T-helper 1 cell (primary cell): ENCODE measurements at places on chromosomes 2 and 18.

DNA sequence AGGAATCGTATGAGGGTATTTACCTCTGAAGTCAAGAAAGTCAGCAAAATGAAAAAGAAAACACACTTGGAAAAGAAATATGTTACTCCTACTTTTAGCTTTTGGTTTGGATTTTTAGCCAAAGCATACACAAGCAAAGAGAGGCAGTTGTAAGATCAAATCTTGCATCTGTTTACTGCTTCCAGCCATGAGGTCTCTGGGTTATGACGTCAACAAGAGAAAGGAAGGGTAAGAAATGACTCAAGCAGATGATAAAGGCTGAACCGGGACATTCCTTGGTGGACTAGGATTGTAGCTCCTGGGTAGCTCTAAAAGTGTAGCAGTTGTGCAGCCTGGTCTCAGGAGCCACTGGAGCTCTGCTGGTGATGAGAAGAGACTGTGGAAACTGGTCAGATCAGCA is 16.8 kb downstream of the CTNNA2 start:
- DNase-seq: no peak

DNA sequence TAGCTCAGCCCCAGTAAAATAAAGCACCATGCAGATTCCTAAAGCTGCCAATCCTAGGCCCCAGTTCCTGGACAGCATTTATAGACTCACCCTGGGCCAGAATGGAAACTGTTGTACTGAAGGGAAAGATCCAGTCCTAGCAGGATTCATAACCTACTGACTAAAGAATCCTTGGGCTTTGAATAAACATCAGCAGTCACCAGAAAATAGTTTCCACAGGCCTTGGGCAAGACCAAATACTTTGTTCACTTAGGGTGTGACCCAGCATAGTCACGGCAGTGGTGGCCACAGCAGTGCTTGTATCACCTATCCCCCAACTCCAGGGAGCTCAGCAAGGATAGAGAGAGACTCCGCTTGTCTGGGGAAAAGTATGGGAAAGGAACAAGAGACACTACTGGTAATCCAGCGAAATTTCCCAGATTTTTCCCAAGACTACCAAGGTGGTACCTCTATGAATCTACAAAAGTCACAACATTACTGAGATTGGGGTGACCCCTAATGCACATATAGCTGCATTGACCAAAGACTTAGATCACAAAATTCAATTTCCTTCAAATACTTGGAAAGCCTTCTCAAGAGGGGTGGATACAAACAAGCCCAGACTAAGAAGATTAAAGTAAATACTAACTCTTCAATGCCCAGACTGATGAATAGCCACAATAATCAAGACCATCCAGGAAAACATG is 748.1 kb upstream of the LRATD1 start:
- DNase-seq: no peak

GRCh38 chr2:44618251-44619023 is 256.7 kb downstream of the CAMKMT start:
- no peak for DNase-seq

DNA sequence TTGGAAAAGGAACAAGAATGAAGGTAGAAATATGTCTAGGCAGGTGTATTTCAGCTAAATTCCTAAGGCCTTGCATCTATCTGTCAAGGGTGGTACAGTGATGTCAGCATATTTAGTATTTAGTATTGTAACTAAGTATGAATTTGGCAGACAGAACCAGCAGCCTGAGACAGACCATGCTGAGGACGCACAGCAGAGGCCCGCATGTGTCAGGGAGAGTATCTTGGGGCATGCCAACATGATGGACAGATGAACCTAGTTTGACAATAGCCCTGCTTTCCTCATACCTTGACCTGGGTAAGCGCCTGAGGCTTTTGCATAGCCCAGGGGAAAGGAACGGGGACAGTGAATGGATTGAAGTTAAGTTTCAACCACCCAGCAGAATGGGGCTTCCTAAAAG is 33.8 kb upstream of the OSR1 start:
- no peak for DNase-seq

DNA sequence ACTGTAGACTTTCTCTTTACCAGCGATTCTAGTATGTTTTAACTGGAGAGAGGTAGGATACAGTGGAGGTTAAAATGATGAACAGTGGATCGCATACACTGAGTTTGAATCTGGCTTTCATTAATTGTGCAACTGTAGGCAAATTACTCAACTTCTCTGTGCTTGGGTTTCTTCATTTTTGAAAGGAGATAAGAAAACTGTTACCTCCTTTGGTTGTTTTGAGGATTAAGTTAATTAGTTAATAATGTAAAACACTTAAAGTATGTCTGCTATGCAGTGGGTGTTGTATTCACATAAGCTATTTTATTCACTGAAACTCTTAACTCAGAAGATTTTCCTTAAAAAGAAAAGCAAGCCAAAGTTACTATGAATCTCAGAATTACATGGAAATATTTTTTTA is 111.8 kb upstream of the CYP20A1 start:
- no peak for DNase-seq

GRCh38 chr2:198100346-198100745 is 296.0 kb downstream of the PLCL1 start:
- no peak for DNase-seq
